ENCODE measurements at places on chromosomes 16 and 17. TPM values are rescaled to one million over a fixed set of nuclear protein-coding genes. Genes with fewer than 3 reads are reported as not detected.
A peak's percentile ranks its signal among the peaks of the same experiment; 100 is the strongest.

DNA sequence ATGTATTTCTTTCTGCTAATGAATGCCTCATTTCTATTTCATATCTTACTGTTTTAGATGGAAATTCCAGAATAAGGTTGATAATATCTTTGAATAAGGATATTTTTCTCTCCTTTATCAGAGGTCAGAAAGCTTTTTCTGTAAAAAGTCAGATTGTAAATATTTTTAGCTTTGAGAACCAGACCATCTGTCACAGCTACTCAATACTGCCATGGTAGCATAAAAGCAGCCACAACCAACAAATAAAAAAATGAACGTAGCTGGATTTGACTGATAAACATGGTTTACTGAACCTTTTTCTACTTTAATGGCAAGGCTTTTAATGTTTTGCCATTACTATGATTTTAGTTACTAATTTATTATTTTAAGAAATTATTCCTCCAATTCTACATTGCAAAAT lies 217.4 kb upstream of the COX10 start:
- no peak for DNase-seq

DNA sequence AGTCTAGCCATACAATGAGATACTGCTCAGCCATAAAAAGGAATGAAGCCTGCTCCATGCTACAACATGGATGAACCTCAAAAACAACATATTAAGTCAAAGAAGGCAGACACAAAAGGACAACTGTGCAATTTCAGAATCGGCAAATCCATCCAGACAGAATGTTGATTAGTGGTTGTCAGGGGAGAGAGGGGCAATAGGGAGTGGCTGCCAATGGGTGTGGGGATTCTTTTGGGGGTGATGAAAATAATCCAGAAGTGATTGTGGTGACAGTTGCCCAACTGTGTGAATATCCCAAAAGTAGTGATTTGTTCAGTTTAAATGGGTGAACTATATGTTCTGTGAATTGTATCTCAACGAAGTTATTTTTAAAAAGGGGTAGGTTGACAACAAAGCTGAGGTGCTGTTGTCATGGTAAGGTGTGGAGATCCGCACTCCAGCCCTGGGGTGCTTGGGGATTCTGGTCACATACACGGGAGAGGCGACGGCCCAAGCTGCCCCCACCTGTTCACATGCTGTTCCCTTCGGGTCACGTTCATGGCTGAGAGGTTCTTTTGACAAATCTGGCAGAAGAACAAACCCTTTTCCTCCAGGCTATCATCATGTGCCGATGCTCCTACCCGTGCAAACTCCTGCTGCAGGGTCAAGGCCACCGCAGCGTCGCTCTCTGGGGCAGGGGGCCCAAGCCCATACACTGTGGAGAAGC lies 9.6 kb downstream of the SLX4 start:
- DNase-seq = no peak

DNA sequence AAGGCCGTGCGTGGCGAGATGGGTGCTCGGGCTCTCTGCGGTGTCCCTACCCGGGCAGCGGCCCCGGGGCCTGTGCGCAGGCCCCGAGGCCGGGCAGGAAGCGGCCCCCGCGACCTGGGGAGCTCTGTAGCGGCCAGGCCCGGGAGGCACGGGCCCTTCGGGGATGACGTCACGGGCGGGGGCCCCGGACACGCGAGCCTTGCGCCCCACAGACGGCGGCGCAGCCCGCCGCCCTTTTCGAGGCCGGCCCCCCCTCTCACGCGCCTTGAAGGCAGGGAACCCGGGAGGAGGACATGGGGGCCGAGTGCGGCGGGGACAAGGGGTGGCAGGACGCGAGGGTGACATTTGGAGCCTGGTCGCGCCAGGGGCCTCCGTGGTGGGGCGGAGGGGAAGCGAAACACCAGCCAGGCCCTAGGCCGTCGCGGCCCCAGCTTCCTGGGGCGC lies 1.1 kb downstream of the RAI1 start:
- DNase-seq = peak; percentile 74

GRCh38 chr17:72287586-72287985 lies 166.8 kb downstream of the SOX9 start:
- no peak for DNase-seq

DNA sequence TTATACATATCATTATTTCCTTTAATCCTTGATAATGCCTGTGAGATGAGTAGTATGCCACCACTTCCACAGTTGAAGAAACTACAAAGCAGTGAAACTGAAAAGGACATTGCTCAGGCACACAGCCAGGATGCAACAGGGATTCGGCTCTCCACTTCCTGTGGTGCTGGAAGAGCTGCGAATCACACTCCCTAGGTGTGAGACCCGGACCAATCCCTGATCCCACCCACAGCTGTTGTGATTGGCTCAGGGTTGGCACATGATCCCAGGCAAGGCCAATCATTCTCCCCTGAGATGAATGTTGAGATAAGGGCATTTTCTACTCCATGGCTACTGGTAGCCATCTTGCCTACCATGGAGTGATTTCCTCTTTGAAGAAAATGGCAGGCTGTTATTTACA lies 218.2 kb downstream of the TMEM114 start:
- DNase-seq = no peak

DNA sequence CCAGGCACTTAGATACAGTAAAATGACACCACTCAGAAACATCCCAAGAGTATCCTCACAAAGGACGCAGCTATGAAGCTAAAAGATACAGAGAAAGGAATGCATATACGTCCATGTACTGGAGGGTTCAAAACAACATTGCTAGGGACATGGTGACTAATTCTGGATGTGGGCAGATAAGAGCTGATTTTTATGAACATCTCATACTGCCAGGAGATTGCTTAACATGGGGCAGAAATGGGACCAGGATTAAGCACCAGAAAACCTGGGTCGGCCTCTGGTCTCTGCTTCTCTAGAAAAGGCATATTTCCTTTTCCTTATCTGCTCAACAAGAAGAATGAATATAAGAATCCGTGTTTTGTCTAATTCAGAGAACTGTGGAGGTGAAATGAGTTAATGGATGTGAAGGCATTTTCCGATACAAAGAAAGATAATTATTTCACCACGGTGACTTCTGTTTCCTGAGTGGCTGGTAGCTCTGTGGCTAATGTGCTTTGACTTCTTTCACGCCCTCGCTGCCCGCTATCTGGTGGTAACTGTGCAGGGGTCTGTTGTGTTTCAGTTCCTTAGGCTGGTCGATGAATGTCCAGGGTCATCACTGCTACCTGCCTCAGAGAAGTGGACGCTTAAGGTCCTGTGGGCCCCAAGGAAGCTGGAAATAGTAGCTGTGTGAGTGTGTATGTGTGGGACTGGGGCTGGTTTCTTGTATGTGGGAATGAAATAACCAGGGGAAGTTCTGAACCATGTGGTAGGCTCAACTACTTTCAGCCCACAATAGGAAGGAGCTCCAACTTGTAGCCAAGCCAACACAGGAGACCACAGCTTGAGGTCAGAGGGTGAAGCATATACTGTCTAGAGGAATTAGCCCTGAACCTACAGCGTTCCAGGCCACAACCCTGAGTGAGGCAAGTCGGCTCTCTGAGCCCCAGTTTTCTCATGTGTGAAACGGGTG lies 15.8 kb upstream of the CCL5 start:
- no peak for DNase-seq

DNA sequence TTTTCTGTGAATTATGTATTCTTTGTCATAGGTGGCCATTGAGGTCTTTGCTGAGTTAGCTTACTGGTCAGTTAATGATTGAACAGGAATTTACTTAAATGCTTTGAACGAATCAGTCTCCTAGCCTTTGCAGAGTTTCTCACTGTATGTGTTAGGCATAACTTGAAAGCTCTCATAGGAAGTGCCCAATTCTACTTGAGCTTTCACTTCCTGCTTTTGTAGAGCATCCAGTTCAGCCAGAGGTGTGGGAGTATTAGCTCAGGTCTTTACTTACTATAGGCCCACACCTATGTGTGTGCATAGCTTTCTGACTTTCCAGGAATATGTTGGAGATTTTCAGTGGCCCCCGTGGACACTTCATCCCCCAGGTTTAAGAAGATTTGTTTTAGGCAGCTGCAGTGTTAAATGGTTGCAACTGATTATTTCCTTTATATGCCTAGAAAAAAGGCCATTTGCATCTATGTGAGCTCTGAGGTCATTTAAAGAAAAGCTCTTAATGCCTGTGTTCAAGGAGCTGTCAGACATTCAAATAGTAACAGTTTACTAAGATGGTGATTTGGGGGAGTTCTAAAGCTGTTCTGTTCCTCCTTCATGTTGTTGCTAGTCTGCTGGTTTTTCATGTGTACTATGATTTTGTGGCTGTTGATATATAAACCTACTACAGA lies 62.3 kb downstream of the PHKB start:
- no peak for DNase-seq

- no peak for DNase-seq
These were observed 4.7 kb downstream of the CDH15 start for GRCh38 chr16:89176147-89176690.

Gene VMP1
- polyA plus RNA-seq = 54.6 TPM

Gene PDILT
- polyA plus RNA-seq = not detected

GRCh38 chr17:27649929-27650328 lies 18.9 kb downstream of the LGALS9 start:
- peak; percentile 37 for DNase-seq

DNA sequence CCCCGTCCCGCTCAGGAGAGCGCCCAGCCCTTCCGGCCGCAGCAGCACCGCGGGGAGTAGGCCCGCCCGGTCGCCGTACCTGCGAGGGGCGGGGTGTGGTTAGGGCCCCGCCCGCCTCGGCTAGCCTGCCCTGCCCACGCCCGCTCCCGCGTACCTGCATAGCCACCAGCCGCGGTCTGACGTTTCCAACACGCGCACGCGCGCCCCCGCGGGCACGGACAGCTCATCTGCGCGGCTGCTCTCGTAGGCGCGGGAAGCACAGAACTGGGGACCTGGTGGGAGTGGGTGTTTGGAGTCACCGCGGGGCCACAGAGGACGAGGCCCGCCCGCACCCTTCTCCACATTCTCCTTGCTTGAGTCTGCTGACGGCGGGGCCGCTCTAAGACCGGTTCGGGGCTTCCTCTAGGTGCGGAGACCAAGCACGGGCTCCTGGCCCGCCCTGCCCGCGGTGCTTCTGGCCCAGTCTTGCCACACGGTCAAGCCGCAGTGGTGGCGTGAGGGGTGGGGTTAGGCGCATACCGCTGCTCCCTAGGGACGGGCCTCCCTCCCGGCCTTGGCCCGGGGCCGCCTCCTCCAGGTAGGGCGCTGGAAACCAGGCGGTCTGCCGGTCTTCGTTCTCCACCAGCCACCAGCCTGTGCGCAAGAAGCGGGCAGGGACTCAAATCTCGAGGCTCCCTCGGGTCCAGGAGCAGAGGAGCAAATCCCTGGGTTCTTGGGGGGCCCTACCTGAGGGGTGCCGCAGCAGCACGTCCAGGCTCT lies 1.8 kb downstream of the NOXO1 start:
- no peak for DNase-seq

DNA sequence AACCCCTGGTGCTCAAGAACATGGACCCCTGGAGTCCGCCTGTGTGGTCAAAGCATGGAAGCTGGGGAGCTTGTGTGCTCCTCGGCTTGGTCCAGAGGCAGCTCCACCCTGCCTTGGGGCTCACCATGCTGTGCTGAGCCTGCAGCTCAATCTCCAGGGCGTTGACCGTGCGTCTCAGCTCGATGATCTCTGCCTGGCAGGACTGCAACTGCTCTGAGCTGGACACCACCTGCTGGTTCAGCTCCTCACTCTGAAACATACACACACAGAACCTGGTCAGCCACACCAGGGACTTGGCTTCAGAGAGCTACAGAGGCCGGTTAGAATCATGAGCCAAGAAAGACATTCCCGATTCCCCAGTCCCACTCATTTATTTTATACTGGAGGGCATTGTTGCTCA lies 2.7 kb downstream of the KRT35 start:
- no peak for DNase-seq

DNA sequence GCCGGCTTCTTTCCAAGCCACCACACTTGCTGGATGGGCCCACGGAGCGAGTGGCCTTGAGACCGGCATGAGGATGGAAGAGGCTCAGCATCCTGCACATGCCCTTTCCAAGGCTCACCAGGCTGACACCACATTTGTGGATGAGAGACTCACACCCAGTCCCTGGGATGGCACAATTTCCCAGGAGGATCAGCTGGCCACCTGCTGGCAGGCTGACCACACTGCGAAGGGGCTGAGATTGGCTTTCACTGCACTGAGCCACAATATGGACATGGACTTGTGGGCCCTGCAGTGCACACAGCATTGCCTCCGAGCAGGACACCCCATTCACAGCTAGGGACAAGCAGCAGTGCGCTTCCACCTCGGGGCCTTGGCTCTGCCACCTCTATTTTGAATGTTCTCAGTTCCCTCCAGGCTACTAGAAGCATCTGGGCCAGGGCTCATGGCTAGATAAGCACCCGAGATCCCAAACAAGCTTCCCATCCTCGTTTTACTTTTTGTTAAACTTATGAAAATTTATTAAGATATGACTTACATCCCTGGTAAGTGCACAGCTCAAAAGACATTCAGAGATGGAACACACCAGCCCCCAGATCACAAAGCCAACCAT lies 25.3 kb upstream of the KSR1 start:
- DNase-seq = no peak

GRCh38 chr17:33501185-33501584 lies 208.1 kb upstream of the ASIC2 start:
- no peak for DNase-seq

- no peak for DNase-seq
These were observed 486 bp downstream of the ZNF785 start for GRCh38 chr16:30585022-30585399.

Gene OR1F1
- not detected for polyA plus RNA-seq

- no peak for DNase-seq
These were observed 142.0 kb upstream of the RCVRN start for GRCh38 chr17:10046786-10047785.

DNA sequence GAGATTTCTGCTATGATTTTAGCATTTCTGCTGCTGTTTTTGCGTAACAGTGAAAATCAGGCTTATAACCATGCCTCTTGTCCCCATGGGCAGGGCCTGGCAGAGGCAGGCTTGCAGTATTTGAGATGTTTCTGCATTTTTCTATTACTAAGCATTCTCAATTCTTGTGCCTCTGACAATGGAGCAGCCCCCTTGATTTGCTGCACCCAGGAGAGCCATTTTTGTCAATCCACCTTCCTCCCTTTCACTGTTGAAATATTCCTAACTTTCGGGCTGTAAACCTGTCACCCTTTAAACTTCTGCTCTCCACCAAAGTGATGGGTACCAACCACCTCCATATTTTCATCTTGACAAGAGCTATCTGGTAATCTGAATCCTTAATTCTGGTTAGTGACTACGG lies 178.1 kb downstream of the CNTNAP4 start:
- DNase-seq = no peak

Gene EPN3
- 9.0 TPM for polyA plus RNA-seq

DNA sequence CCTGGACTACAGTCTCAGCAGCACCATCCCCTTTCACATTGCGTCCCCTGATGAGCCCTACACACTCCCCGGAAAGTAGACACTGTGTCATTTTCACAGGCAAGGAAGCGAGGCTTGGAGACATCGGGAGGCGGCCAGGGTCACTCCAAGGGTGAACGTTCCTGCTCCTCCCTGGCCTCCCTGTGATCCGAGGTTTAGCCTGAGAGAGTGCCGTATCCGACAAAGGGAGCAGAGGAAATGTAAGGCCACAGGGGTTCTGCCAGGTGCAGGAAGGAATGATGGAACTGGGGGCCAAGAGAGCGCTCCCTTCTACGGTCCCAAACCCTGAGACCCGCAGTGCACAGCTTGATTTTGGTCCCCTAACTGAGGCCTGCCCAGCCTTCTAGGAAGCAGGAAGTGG lies 8.0 kb upstream of the PIK3R6 start:
- no peak for DNase-seq

Gene CTRB2
- polyA plus RNA-seq = 0.51 TPM

Gene SSTR5
- polyA plus RNA-seq = 1.3 TPM
